RWPE1 (cell line): ENCODE measurements at places on chromosomes 13 and 19.
A peak's percentile ranks its signal among the peaks of the same experiment; 100 is the strongest.

- peak; percentile 38 for DNase-seq
These were observed 23.9 kb upstream of the OXGR1 start for GRCh38 chr13:97018029-97018819.

DNA sequence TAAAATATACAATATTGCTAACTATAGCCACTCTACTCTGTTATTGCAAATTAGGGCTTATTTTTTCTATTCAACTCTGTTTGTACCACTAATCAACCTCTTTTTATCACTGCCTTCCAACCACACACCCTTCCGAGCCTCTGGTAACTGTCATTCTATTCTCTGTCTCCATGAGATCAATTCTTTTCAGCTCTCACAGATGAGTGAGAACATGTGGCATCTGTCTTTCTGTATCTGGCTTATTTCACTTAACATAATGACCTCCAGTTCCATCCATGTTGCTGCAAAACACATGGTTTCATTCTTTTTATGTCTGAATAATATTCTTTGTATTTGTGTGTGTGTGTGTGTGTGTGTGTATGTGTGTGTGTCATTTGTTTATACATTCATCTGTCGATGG, 350.1 kb upstream of the DACH1 start:
- DNase-seq = no peak

- peak; percentile 20 for DNase-seq
These were observed 75.9 kb downstream of the ESD start for GRCh38 chr13:46721054-46721453.

GRCh38 chr13:103788061-103788652, 721.9 kb upstream of the SLC10A2 start:
- no peak for DNase-seq

DNA sequence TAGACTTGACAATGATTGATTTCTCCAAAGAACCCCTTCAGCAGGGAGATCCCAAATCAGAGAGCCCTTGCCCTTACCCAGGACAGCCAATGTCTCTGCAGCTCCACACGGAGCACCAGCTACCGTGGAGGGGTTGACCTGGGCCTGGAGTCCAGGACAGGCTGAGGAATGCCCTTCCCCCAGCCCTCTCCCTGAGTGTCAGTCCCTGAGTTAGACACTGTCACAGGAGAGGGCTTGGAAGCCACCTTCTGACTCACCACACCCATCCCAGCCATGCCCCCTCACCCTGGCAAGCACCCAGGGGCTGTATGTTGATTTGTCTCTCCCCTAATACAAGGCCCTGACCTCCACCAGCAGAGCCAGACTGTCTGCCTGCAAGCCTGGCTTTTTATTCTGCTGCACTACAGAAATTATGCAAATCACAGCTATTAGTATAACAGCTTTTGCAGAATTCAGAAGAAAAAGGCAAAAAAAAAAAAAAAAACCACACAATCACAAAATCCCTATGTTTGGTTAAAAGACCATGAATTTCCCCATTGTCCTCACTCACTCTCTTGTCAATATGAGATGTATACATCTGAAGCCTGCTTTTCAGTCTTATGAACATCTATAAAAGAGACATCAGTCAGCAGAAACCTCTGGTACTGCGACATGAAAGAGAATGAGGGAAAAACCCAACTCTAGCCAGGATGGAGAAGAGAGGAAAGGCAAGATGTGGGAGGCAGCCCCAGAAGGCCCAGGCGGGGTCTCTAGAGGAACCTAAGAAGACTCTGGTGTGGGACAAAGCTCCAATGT, 240.7 kb downstream of the UQCRFS1 start:
- no peak for DNase-seq

- DNase-seq = no peak
These were observed 14.9 kb upstream of the FRY start for GRCh38 chr13:32016631-32017030.

DNA sequence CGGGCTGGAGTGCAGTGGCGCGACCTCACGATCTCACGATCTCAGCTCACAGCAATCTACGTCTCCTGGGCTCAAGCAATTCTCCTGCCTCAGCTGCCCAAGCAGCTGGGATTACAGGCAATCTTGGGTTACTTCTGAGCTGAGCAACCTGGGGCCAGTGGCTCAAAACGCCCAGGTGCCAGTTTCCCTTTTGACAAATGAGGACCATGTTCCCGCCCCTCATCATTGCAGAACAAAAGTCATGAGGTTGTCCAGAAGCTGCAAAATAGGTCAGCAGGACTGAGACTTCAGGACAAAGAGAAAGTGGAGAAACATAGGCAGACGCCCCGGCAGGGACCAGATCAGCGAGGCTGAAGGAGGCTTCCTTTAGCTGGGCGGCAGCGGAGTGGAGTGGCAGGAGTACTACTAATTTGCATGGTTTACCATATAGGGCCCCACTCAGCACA, 3.3 kb upstream of the ADGRE5 start:
- no peak for DNase-seq

GRCh38 chr19:11338121-11338520, 1.3 kb downstream of the RAB3D start:
- DNase-seq = no peak

DNA sequence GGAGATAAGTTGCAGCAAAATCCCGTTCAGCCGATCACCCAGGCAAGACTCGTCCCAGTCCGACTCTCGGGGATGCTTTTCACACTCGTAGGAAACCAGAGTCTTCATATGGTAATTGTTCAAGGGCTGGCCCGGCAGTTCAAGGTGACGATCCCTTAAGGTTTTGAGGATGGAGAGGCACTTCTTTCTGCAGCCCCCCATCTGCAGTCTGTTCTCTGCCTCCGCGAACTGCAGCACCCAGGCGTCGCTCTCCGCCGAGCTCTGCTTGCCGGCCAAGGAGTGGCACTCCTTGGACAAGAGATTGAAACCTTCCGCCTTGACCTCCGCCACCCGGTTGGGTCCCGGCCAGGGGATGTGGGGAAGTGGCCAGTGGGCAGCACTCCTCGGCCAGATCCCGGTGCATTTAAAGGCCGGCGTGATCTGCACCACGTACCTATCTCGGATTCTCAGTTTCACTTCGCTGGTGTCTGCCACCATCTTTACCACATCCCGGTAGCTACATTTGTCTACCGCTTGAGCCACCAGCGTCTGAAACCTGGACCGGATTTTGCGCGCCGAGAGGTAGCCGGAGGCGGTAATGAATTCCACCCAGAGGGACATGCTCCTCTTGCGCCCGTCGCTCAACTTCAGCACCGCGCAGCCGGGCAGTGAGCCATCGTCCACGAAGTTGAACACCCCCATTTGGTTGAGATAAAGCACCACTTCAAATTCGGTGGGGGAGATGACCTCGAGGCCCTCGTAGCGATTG, 1.1 kb downstream of the MAB21L1 start:
- DNase-seq = no peak

DNA sequence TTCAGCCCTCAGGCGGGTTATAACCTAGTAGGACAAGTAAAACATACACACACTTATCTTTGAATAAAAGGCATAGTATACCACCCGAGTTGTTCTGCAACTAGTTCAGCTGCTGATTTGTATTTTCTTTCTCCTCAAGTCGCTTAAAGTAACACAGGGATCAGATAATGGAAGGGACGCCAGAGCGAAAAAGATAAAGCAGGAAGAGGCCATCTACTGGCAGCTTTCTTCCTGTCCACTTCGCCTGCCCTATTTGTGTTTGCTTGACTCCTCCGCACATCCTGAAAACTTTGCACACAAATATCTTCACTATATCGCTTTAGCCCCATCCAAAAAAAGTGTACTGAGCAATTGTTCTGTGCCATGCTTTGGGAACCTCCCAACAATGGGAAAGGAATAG, 238.0 kb upstream of the SOX21 start:
- no peak for DNase-seq

- DNase-seq = no peak
These were observed 6.1 kb downstream of the ZIC5 start for GRCh38 chr13:99965329-99966000.
